ENCODE measurements at places on chromosomes 2 and 18. TPM values are rescaled to one million over a fixed set of nuclear protein-coding genes. Genes with fewer than 3 reads are reported as not detected.

- no peak for DNase-seq
Measured at GRCh38 chr2:240350006-240350355, 85.5 kb upstream of the GPC1 start.

- DNase-seq, result no peak
Measured at GRCh38 chr2:20481798-20482405, 35.0 kb downstream of the RHOB start.

- DNase-seq, result no peak
Measured at GRCh38 chr2:104290566-104290891, 563.4 kb upstream of the POU3F3 start.

GRCh38 chr2:65263262-65263661 lies 35.6 kb downstream of the ACTR2 start:
- DNase-seq, result no peak

SERPINB10 gene
- not detected for total RNA-seq

CD8B gene
- total RNA-seq, result 0.24 TPM

DNA sequence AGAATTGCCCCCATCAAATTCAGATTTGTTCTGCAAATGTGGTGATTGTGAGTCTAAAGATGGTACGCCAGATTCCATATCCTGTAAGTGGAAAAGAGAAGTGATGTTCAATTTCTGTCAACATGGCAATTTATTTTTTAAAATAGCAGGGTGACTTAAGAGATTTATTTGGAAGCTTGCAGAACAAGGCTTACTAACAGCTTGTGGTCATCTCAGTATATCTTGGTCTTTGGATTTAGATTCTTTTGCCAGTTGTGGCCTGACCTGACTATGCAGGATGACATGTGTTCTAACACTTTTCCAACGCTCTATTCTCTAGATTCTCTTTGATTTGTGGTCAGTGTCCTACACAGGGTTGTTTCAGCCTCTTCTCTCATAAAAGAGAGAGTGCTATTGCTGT lies 74.4 kb downstream of the MAP3K20 start:
- DNase-seq, result no peak

CD207 gene
- not detected for total RNA-seq

DNA sequence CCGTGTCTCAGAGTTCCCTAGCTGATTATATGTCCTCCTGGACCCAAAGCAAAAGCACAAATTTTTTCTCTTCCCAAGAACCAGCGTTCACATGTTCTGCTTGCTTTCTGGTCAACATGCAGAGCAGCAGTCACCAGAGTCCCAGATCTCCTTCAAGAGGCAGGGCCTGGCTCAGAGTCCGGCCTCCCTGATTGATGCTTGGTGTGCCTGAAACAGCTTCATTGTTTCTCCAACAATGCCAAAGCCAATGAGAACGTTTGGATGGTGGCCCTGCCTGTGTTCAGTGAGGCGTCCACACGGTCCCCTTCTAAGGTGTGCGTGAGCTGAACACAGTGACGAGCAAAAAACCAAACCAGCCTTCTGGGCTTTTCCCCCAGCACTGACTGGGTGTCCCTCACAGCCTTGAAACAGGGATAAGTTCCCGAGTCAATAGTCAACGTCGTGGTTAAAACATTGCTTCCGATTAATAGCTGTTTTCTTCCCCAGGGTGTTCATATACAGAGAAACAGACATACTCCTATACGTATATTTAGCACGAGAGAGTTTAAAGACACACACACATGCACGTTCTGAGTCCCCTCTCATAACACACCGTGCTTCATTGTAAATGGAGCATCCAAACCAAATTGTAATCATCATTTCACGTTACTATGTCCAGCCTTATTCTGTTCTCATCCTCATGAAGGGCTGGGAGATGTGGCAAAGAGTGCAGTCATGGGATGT lies 19.3 kb upstream of the POU3F3 start:
- DNase-seq, result no peak

XDH gene
- 1.6 TPM for total RNA-seq

ARHGEF33 gene
- total RNA-seq, result 0.92 TPM

GRCh38 chr2:46878886-46879285 lies 36.7 kb downstream of the MCFD2 start:
- DNase-seq, result peak; percentile 46

GRCh38 chr2:166491461-166491860 lies 2.6 kb downstream of the SCN7A start:
- DNase-seq, result no peak

PNKD gene
- 31.6 TPM for total RNA-seq

DNA sequence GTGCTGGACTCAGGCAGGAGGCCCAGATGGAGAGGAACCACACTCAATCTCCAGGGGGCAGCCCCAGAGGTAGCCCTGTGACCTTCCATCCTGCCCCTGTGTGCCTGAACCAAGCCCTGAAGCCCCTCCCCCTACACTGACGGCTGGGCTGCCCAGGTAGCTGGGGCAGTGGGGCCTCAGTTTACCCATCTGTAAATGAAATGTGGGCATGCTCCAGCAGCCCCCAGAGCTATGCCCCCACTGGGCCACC lies 15.8 kb downstream of the CROCC2 start:
- DNase-seq, result no peak

GRCh38 chr2:232325324-232326273 lies 53.0 kb upstream of the ALPP start:
- DNase-seq, result peak; percentile 73

- DNase-seq, result no peak
Measured at GRCh38 chr18:76889091-76889699, 66.8 kb downstream of the ZNF236 start.

MPP4 gene
- not detected for total RNA-seq

- no peak for DNase-seq
Measured at GRCh38 chr2:8087480-8087840, 594.4 kb upstream of the ID2 start.

- DNase-seq, result no peak
Measured at GRCh38 chr2:95058989-95059641, 33.6 kb downstream of the MAL start.

DNA sequence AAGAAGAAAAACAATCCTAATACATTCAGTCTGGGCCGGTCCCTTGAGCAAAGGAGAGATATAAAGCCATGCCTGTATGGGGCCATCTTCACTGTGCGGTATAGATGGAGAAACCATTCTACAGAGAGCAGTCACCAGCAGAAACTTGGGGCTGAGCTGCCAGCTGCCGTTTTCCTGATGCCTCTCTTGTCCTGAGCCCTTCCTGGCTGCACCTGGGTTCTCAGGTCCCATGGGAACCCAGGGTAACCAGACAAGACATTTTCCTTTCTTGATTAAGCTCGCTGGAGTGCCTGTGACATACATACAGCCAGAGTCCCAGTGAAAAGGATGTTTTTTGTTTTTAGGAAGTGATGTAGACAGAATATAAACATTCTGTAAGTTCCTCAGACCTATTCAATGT lies 5.3 kb upstream of the METTL21A start:
- DNase-seq, result no peak

SERPINB13 gene
- total RNA-seq, result not detected

CYP27A1 gene
- 3.1 TPM for total RNA-seq

SMYD1 gene
- 0.04 TPM for total RNA-seq

- DNase-seq, result no peak
Measured at GRCh38 chr2:217008794-217009193, 148.9 kb upstream of the TNP1 start.

DNA sequence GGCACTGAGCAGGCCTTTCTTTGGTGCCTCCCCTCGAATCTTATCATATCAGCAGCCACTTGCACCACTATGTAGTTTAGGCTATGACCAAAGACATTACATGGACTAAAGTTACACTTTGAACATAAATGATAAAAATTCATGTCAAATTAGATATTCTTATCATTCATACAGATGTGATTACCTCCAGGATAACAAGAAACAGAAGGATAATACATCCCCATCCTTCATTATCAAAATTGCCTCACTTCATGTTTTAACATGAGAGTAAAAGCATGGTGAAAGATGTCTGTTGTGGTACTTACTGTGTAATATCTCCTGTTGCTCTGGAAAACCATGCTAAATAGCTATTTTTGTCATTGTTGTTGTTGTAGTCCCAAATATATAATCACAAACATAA lies 230.8 kb upstream of the RND3 start:
- DNase-seq, result no peak

ALPI gene
- total RNA-seq, result not detected

TUBA3E gene
- total RNA-seq, result 0.13 TPM

DNA sequence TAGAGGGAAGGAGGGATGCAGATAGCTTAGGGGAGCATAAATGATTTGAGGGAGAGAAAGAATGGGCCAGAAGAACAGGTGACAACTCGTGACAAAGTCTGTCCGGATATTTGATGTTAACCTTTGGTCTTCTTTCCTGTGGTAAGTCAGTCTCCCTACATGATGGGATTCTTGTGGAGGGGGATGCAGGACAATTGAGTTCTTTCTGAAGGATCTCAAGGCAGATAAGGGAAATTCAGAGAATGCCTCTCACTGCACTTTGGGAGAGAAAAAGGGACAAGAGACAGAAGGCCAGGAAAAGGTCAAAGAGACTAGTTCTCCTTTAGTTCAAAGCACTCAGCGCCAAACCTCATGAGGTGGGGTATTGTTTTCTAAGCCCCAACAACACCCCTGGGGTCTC lies 34.2 kb downstream of the FBXO36 start:
- DNase-seq, result no peak

- no peak for DNase-seq
Measured at GRCh38 chr2:230542751-230543150, 126.8 kb downstream of the SP100 start.

IL1F10 gene
- total RNA-seq, result not detected

DNA sequence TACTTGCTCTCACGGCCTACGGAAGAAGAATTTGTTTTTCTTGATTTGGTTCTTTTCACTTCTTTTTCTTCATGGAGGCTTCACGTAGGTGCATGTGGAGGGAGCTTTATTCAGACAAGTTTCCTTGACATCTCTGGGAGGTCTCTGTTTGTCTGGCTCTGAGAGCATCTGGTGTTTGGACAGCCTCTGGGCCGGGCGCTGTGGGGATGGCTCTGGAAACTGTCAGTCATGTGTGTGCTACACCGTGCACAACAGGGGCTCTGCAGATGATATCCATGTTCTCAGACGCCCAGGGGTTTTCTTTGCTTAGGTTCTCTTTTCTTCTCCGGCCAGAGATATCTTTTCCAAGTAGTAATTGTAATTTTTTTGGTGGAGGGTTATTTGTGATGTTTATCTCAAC lies 130.7 kb downstream of the SH3RF3 start:
- no peak for DNase-seq

- no peak for DNase-seq
Measured at GRCh38 chr18:3117493-3118192, 102.1 kb downstream of the MYOM1 start.

- peak; percentile 87 for DNase-seq
Measured at GRCh38 chr2:161576421-161576820, 47.8 kb upstream of the SLC4A10 start.

- no peak for DNase-seq
Measured at GRCh38 chr2:16335947-16336346, 329.7 kb downstream of the CYRIA start.

- DNase-seq, result peak; percentile 80
Measured at GRCh38 chr18:45690975-45691815, 32.8 kb upstream of the SLC14A1 start.

DNA sequence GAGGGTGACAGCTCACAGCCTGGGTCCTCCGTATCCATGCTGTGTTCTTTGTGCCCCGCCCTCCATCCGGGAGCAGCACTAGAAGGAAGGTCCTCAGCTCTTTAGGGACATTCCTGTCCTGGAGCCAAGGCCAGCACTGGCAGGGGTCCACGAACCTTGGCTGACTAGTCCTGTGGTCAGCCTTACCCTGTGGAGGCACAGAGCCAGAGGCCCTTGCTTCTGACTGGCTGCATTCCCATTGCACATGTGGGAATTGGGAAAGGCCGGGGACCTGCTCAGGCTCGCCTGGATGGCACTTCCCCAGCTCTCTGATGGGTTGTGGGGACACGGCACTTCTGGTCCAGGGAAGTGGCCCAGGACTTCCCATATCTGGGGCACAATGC lies 24.9 kb upstream of the RHOB start:
- no peak for DNase-seq

- no peak for DNase-seq
Measured at GRCh38 chr2:20637147-20637546, 13.8 kb downstream of the HS1BP3 start.

- DNase-seq, result no peak
Measured at GRCh38 chr2:45586600-45586999, 24.5 kb downstream of the SRBD1 start.

USP14 gene
- 94.0 TPM for total RNA-seq

DNA sequence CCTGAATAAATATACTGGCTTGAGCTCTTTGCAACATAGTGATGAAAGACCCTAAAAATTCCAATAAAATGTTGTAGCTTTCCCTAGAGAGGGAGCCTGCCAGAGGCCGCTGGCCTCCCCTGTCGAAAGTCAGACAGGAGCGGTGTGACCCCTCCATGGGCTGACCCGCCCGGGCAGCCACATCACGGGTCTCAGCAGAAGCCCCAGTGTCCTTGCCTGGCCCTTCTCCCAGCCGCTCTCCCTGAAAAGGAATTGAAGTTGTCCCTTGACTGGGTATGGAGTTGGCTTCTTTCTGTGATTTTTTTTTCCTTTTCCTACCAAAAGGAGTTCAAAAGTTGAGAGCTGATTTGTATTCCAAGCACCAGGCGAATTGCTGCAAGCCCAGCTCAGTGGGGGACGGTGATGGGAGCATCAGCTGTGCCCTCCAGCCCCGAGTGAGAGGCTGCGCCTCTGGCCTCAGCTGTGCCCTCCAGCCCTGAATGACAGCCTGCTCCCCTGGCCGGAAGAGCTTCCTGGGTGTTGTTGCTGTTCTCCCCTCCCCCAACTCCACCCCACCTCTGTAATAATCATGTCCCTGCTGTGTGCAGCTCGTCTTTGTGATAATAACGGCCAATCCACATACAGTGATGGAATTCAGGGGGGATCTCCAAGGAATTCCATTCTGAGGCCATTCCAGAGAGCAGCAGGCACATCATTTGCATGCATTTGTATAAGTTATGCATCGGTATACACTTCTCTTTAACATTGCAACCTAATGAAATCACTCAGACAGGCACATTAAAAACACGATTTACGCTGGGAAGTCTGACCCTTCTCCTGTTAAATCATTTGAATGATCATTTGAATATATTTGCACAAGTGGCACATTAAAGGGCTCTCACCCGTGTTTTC lies 501.0 kb downstream of the EIPR1 start:
- DNase-seq, result no peak

DNA sequence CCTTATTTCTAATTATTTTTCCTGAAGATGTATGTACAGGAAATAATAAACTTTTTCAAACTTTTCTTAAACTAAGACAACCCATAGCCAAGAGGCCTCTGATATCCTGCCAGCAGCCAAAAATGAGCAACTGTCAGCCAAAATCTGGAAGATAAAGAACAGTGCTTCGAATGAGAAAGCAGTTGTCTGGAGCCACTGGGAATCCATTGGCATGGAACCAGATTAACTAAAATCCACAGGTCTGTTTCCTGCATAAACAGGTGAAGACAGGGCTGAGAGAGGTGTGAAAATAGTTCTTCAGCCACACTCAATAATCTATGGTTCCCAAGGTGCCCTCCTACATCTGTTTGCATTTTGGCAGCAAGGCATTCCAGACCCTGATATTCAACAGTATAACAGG lies 1076.7 kb upstream of the PIK3C3 start:
- DNase-seq, result peak; percentile 31

DNA sequence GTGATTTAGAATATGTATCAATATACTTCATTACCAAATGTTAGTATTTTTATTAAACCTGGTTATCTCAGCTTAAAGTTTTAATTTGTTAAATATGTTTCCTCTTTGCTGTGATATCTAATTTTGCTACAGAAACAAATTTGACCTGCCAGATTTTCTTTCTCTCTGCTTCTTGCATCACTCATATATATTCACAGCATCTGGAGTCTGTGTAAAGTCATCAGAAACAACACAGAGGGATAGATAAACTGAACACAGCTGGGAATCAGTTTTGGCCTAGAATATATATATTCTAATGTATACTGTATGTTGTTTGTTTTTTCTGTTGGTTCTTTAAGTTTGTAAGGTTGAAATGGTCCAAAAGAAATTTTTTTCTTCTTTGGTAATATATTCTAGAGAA lies 8.5 kb downstream of the PSMD14 start:
- no peak for DNase-seq
